ENCODE measurements at places on chromosomes 7 and 10. TPM values are rescaled to one million over a fixed set of nuclear protein-coding genes. Genes with fewer than 3 reads are reported as not detected.

The CDK5 gene
- total RNA-seq, result 19.8 TPM

The RADIL gene
- total RNA-seq, result 0.39 TPM

The TMEM176A gene
- total RNA-seq, result not detected

The GPR158 gene
- not detected for total RNA-seq

The NRCAM gene
- total RNA-seq, result not detected

The KIN gene
- total RNA-seq, result 11.2 TPM

The CCDC146 gene
- 5.4 TPM for total RNA-seq

The BLNK gene
- not detected for total RNA-seq

The ZNF488 gene
- total RNA-seq, result 0.08 TPM

The HOXA3 gene
- not detected for total RNA-seq

The LMOD2 gene
- total RNA-seq, result not detected

The DEPP1 gene
- 0.31 TPM for total RNA-seq

The AGMO gene
- not detected for total RNA-seq

The PLXNA4 gene
- 39.6 TPM for total RNA-seq

The AQP1 gene
- 0.08 TPM for total RNA-seq

The IDI1 gene
- total RNA-seq, result 77.9 TPM

The HHEX gene
- not detected for total RNA-seq

The OR2A42 gene
- total RNA-seq, result 0.10 TPM

The VSTM2A gene
- total RNA-seq, result not detected

The THAP5 gene
- 24.8 TPM for total RNA-seq

The ANKRD2 gene
- total RNA-seq, result not detected

The IPMK gene
- total RNA-seq, result 5.4 TPM
